Endodermal cell (in vitro differentiated cells): ENCODE measurements at places on chromosomes 5 and 9. TPM values are rescaled to one million over a fixed set of nuclear protein-coding genes. Genes with fewer than 3 reads are reported as not detected.

DNA sequence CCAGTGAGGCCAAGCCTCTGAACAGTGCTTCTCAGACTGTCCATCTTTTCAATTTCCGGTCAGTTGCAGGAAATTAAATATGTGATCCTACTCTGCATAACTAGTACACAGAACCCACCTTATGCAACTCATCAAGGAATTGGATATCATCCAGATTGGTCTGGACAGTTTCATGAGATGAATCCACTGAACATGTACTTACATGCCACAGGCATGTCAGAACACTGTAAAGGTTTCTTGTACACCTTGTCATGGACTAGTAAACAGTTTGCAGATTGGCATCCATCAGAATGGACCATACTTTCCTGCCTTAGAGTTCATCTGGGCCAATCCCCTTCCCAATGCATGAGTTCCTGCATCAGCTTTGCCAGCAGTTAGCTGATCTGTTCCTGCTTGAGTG lies 30.4 kb downstream of the GARNL3 start:
- H3K27ac ChIP-seq: no peak overlapping the region
- no peak overlapping the region for H3K4me3 ChIP-seq
- no peaks in the 10 kb centered on the region for H3K27me3 ChIP-seq
- H3K36me3 ChIP-seq: no peaks in the 10 kb centered on the region

DNA sequence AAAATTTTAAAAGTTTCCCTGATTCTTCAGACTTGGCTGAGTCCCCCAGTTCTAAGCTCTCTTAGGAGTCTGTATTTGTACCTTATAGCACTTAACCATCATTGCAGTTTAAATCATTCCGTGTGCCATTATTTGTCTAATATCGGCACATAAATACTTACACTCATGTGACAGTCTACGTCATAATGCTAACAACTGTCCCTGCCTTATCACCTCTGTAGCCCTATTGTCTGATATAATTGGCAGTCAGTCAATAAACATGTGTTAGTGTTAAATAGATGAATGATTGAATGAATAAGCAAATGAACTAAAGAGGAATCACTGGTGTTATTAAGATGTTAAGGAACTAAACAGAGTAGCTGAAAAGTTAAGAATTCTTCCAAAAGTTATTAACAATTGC lies 287.8 kb downstream of the EBF1 start:
- no peak for DNase-seq
- no peak overlapping the region for H3K27ac ChIP-seq
- H3K4me3 ChIP-seq: no peak overlapping the region
- peaks cover 3% of the 10 kb centered on the region for H3K27me3 ChIP-seq
- H3K36me3 ChIP-seq: no peaks in the 10 kb centered on the region

DNA sequence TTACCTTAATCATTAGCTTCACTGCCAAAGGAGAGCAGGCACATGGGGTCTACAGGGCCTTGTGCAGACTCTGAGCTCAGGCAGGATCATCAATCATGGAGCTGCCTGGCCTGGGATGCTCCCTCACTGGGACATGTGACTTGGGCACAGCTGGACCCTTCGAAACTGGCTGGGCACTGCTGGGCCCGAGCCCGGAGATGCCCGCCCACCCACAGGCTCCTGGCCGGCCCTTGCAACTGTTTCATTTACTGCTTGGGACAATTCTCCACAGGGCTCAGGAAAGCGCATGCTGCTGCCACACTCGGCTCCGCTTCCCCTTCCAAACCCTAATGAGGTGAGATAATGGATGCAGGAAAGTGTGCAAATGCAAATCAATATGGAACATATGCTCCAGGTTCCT lies 387.5 kb downstream of the TRIM36 start:
- no peak for DNase-seq
- peaks cover 4% of the 10 kb centered on the region for H3K4me1 ChIP-seq
- no peak overlapping the region for H3K27ac ChIP-seq
- no peaks in the 10 kb centered on the region for H3K36me3 ChIP-seq
- no peaks in the 10 kb centered on the region for H3K27me3 ChIP-seq
- H3K4me3 ChIP-seq: no peak overlapping the region

DNA sequence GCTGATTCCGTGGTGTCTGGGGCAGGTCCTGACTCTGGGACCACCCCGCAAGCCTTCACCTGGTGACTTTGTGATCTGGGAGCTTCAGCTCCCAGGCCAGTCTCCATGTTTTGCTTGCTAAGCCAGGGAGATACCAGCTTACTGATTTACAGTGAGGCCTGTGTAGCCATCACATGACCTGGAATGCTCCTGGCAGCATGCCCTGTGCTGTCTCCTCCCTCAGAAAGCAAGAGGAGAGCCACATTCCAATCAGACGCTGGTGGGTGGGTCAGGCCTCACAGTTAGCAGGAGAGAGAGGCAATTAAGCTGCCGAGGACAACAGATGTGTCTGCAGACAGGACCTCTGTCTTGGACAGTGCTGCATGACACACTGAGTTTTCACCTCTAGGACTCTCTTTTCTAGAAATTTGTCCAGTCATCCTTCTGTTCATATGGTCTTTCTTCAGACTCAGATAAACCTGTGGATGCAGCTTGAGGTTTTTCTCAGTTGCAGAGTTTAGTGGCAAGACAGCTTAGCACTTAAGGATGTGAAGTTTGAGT lies 24.4 kb upstream of the GRPEL2 start:
- peaks cover 6% of the 10 kb centered on the region for H3K4me1 ChIP-seq
- no peak overlapping the region for H3K27ac ChIP-seq
- peak; percentile 86 for DNase-seq
- H3K27me3 ChIP-seq: no peaks in the 10 kb centered on the region
- H3K4me3 ChIP-seq: no peak overlapping the region
- H3K36me3 ChIP-seq: no peaks in the 10 kb centered on the region

- H3K4me1 ChIP-seq: no peaks in the 10 kb centered on the region
- DNase-seq: no peak
These were observed 1173.2 kb downstream of the TAF11L14 start for GRCh38 chr5:18807256-18808149.

GRCh38 chr5:64678374-64678773 lies 11.9 kb upstream of the SHISAL2B start:
- DNase-seq: no peak
- no peak overlapping the region for H3K4me3 ChIP-seq
- no peaks in the 10 kb centered on the region for H3K36me3 ChIP-seq
- H3K4me1 ChIP-seq: no peaks in the 10 kb centered on the region
- H3K27ac ChIP-seq: no peak overlapping the region
- no peaks in the 10 kb centered on the region for H3K27me3 ChIP-seq

The POMT1 gene
- 47.8 to 55.2 TPM (median 53.8 TPM) in 3 replicates for total RNA-seq

The IL9 gene
- not detected in 3 replicates for total RNA-seq

The KIF2A gene
- 67.4 and 70.0 TPM in 2 replicates for total RNA-seq

The UBE2QL1 gene
- 0.11 TPM in 2 replicates for total RNA-seq
